ENCODE measurements at places on chromosomes 1 and 21.

DNA sequence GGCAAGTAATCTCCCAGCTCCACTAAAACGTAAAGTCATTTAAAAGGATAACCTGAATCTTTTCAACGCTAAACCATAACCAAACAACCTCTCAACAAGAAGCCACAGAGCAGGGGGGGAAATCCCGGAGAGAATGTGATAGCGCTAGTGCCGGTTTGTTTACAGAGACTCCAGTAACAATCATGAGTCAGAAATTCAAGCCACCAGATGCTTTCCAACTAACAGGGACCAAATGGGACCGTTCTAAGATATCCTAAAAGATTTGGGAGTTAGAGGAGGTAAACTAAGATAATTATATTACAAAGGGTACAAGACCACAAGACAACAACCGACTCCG is 825 bp downstream of the DCAF8 start:
- peak; percentile 85 for DNase-seq

GRCh38 chr1:10738061-10739058 is 58.1 kb downstream of the CASZ1 start:
- no peak for DNase-seq

- no peak for DNase-seq
Measured at GRCh38 chr1:173318788-173319187, 111.7 kb upstream of the TNFSF4 start.

DNA sequence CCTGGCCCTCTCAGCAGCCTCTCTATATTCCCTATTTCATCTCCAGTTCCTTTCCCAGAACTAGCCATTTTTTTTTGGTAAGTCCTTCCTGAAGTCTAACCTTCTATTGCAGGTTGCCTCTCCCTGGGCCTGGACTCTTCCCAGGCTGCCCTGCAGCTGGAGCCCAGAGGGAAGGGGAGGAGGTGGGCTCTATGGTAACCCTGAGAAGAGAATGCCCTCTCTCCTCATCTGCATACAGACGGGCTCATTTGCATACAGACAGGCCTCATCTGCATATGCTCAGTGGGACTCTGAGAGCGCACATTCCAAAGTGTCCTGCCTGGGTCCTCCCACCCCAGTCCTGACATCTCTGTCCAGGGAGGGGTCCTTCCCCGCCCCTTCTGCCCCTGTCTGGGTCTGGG is 32.7 kb downstream of the RHBG start:
- DNase-seq = no peak

GRCh38 chr1:216830424-216831210 is 107.4 kb upstream of the ESRRG start:
- DNase-seq = no peak

- DNase-seq = no peak
Measured at GRCh38 chr1:68151690-68152089, 80.6 kb downstream of the WLS start.

GRCh38 chr1:75198761-75199160 is 64.6 kb downstream of the LHX8 start:
- DNase-seq = no peak

DNA sequence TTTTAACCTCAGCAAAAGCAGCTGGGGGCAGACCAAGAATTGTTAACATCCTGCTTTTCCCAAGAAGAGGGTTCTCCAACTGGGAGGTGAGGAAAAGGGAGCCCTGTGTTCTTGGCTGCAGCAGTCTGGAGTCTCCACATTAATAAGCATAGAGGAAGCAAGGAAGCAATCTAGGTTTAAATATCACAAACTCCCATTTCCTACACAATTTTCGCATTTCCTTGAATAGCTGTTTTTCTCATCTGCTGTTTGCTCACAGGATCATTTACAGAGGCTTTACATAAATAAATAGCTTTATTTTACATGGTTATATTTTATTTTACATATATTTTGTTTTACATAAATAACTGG is 124.0 kb downstream of the TRIM33 start:
- DNase-seq = no peak

DNA sequence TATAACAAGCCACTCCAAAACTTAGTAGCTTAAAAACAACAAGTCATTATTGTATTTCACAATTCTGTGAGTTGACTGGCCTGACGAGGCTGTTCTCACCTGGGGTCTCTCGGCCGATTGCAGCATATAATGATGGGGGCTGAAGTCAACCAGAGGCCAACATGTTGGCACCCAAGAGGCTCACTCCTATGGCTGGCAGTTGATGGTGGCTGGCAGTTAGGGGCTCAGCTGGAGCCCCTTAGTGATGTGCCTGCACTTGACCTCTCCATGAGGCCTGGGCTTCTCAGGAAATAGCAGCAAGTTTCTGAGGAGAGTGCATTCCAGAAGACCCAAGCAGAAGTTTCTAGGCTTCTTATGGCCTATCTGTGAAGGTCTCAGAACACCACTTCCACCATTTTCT is 459.4 kb downstream of the NPHP4 start:
- DNase-seq = no peak

DNA sequence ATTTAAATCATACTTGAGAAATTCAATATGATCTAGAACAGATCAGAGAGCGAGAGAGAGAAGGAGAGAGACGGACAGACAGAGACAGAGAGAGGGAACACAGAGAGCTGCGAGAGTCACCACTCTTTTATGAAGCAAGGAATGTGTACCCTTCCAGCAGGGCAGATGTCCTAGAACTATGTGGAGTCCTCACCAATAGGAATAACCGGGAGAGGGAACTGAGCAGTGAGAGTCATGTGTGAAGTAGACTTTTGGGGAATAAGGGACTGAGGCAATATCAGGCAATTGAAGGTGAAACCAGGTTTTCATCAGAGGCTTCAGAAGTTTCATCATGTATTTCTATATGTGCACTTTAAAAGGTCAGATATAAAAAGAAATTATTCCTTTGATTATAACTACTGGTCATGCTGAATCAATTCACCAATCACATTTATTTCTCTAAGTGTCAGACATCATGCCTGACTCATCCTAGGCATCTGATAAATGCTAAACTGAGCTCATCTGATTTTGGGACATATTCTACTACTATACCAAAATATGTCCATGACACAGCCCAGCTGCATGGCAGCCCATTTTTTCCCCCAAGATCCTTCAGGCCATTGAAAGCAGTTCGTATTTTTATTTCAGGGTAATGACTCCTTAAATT is 22.4 kb downstream of the VTCN1 start:
- DNase-seq = no peak

- DNase-seq = no peak
Measured at GRCh38 chr1:194813096-194813495, 1626.7 kb upstream of the B3GALT2 start.

- DNase-seq = peak; percentile 78
Measured at GRCh38 chr1:229217716-229218115, 53.2 kb upstream of the RAB4A start.

- DNase-seq = no peak
Measured at GRCh38 chr1:23051290-23051909, 32.1 kb downstream of the KDM1A start.

DNA sequence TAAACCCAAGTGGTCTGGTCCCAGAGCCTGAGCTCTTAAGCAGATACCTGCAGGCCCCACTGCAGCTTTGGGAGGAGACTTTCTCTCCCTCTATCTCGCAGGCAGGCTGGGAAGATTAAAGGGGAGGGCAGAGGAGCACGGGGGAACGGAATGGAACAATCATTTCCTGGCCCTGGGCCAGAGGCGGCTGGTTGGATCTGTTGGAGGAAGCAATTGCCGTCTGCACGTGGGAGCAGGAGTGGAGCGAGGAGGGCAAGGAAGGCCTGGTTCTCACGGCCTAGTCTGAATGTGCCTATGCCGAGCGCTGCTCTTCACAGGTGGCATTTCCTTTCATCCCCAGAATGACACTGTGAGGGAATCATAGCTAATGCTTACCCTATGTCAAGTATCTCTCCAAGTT is 23.7 kb downstream of the NKAIN1 start:
- DNase-seq = no peak

- no peak for DNase-seq
Measured at GRCh38 chr1:24318615-24319311, 394 bp upstream of the GRHL3 start.

DNA sequence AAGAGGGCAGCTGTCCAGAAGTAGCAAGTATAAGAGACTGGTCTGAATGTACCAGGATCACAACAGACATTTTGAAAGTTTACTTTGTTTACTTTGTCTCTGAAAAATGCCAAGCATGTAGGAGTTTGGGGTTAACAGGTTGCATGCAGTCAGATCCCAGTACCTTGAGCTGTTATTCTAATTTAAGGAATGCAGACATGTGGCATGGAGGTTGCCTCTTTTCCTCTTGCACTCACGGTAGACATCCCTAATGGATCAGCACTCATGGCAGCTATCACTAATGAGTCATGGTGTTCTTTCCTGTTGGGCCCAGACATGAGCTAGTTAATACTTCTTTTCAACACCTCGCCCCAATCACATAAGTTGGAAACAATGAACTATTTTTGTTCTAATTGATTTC is 67.3 kb downstream of the GADD45A start:
- no peak for DNase-seq

GRCh38 chr1:171841050-171841910 is at the start of gene DNM3:
Gene DNM3, plus strand, starts transcription at chr1:171841498. Its CDS starts 159 bp downstream, at chr1:171841657.
- DNase-seq = no peak

- DNase-seq = no peak
Measured at GRCh38 chr1:247291161-247291560, 35.3 kb downstream of the VN1R5 start.
